Common myeloid progenitor, CD34-positive (primary cell): ENCODE measurements at places on chromosomes 4 and X.

DNA sequence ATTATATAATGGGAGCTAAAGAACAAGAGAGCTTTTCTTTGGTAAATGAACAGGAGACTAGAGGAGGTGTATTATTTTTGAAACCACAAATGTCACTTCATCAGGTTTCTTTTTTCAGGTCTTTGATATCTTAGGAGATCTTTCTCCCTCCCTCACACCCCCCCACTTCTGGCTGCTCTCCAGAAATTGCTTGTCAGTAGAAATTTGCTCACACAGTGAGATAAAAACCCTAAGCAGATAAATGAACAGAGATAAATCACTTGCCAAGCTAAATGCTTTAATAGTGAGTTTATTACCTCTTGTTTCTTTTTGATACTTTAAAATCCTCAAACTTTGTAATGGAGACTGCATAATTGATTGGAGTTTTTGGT lies 421.2 kb upstream of the TENM3 start:
- DNase-seq, result no peak

DNA sequence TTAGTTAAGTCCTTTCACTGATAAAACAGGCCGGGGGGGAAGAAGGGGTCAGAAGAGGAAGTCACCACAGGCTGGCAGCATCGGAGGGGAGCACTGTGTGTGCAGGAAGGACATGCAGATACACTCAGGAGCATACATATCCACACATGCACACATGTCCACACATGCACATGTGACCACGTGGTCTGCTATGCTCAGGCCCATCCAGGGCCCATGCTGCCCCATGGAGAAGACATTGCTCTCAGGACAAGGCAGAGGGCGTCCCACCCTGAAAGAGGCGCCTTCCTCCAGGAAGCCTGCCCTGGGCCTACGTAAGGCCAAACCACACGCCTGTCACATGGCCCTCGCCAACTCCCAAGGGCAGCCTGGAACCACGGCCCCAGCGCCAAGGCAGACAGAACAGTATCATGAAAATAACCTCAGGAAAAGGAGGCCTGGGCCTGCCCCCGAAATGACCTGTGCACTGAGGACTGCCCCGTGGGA lies 15.8 kb downstream of the WDR1 start:
- DNase-seq, result peak; percentile 40

GRCh38 chr4:174396599-174397110 lies 112.9 kb downstream of the CEP44 start:
- no peak for DNase-seq

DNA sequence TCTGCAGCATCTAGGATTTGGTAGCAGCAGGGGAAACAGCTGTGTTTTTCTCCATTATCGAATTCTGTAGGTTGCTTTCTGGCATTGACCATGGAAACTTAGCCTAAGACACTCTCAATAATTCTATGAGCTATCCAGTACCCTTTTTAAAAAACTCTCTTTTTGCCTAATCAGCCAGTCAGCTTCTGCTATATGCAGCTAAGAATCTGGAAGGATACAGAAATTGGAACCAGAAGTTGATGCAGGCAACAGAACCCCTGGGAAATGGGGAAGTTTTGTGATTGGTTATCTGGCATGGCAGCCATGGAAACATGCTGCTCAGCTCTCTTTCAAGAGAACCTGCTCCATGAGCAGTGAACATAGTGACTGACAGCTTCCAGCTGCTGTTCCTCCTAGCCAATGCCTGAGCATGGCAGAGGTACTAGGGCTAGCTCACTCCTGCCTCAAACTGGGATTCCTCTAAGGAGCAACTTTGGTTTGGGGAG lies 417.6 kb upstream of the MAOA start:
- no peak for DNase-seq

DNA sequence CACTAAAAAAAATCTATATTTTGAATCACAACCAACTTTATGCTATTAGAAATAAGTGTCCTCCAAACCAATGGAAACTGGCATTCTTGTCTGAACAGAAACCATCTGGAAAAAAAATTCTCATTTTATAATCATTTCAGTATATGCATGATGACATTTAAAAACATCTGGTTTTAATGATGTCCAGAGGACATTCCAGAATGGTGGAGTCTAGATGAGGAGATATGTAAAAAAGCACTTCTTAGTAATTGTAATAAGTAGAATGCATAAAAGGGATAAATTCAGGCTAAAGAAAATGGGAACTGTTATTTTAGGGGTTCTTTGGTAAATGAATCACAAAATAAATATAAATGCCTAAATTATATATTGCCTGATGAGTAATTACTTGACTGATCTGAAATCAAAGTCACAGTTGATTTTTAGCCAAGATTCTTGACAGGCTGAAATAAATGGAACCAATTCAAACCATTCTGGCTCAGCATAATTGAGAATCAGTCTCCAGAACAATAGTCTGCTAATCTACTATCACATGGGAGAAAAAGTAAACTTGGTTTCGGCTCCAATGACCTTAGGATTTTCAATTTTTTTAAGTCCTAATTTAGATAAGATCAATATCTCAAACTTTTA lies 636.6 kb downstream of the FAT4 start:
- DNase-seq, result no peak

- DNase-seq, result peak; percentile 47
These were observed 1.3 kb downstream of the TBL1X start for GRCh38 chrX:9466124-9466495.

GRCh38 chr4:66252291-66252690 lies 582.0 kb upstream of the EPHA5 start:
- DNase-seq, result no peak

DNA sequence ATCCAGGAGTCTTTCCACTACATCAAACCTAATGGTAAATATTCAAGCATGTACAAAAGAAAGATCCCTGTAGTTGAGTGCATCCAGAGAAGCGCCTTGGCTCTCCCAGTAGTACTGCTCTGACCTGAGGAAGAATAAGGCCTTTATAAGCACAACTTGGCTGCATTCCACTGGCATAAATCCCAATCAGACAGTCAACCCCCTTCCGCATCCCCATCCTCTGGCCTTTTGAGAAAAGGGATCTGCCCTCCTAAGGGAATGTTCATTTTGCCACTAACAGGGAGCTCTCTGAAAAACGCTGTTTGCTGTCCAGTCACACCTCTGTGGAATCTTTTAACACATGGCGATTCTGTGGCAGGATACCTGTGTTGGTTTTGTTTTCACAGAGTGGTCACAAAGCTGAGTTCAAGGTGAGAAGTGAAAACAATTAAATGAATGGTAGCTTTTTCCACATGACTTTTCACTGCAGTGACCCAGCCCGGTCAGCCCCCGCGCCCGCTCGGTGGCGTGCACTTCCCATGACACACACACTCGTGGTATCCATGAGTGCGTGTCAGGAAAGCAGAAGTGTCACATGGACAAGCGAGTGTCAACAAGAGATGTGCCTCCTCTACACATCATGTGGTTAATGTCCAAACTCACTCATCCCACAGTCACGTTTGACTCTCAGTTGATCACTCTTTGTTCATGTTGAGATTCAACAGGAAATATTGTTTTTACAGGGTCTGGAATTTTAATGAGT lies 112.2 kb upstream of the ENPP6 start:
- DNase-seq, result peak; percentile 48

DNA sequence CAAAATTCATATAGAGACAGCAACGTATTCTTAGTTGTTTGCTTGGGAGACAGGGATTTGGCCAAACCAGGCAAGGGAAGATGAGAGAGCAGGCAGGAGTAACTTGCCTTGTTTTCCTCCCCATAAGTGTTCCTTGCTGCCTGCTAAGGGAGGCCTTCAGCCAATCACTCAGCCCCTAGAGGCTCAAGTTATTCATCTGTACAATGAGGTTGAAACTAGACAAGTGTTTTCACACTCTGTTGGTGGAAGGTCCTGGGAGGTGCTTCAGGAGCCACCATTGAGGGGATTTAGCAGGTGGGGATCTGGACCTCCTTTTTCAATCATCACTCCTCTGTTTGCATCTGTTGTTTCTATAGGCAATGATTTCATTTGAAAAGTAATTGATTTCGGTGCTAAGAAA lies 23.6 kb upstream of the HMGB3 start:
- no peak for DNase-seq

DNA sequence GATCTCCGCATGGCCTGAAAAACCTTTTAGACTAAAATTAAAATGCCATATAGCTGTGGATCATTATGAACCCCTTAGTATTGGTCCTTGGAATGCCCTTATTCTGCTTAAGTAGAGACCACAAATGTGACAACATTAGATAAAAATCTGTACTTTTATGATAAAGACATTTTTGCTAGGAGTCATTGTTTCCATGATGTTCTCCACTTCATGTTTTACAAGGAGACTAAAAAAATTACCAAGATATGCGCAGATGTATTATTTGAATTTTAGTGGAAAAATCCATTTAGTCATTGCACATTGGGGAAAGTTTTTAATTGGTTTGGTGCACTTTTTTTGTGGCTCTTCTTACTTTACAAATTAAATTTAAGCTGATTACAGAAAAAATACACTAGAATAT lies 85.1 kb upstream of the HPRT1 start:
- peak; percentile 29 for DNase-seq

GRCh38 chr4:26267087-26267486 lies 53.7 kb upstream of the RBPJ start:
- DNase-seq, result no peak

DNA sequence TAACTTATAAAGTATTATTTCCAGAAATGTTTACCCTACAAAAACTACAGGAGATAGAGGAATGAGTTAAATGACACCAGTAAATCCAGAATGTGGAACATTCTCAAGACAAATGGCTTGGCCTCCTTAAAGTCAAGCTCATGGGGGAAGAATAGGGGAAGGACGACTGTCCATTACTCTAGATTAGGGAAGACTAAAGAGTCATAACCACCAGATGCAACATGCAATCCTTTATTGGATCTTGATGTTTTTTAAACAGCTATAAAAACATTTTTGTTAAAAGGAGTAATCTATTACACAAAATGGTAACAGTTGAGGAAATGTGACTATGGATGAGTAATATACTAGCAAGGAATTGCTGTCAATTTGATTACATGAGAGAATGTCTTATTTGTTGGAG lies 11.1 kb downstream of the ACOT9 start:
- no peak for DNase-seq

DNA sequence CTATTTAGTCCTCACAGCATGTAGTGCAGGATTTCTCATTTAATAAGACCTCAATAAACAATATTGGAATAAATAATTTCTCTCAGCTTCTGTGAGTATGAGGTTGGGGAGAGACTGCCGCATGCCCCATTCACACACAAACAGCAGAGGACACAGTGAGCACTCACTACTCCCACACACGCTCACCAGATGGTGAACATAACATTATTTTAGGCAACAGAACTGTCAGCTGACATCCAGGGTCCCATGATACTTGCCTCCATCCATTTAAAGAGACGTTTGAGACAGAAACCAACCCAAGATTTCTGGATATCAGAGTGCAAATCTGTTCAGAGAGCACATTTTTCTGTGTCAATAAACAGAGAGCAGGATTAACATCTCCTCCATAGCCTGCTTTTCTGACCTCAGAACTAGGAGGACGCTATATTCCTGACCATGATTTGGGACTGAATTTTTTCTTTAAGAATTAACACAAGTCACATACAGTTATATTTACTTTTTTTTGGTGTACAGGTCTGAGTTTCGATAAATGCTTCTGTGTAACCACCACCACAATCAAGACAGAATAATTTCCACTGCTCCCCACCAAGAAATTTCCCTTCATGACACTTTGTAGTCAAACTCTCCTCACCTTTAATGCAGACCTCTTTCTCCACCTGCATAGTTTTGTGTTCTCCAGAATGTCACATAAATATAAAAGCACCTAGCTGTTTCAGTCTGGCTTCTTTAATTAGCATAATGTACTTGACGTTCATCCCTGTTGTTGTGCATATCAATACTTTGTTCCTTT lies 16.7 kb downstream of the GPRIN3 start:
- no peak for DNase-seq

- no peak for DNase-seq
These were observed 77.9 kb downstream of the LRRC66 start for GRCh38 chr4:51942108-51942832.

GRCh38 chr4:6391186-6391851 lies 81.1 kb downstream of the PPP2R2C start:
- no peak for DNase-seq
